ENCODE measurements at places on chromosomes 13 and 19.

DNA sequence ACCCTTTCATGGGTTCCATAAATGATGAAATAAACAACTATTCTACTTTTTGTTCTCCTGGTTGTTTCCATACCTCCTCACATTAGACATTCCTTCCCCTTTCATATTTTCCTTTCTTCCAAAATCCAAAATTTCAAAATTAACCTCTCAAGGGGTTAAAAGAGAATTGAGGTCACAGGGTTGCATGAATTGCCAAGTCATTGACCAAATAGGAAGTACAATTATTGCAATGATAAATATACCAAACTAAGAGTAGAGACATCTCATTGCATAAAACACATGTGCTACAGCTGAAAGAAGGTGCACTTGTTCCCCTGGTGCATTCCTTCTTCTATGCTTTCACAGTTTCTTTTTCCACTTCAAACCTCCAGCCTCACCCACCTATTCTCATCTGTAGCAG lies 136.1 kb downstream of the KCTD12 start:
- no peak for DNase-seq

DNA sequence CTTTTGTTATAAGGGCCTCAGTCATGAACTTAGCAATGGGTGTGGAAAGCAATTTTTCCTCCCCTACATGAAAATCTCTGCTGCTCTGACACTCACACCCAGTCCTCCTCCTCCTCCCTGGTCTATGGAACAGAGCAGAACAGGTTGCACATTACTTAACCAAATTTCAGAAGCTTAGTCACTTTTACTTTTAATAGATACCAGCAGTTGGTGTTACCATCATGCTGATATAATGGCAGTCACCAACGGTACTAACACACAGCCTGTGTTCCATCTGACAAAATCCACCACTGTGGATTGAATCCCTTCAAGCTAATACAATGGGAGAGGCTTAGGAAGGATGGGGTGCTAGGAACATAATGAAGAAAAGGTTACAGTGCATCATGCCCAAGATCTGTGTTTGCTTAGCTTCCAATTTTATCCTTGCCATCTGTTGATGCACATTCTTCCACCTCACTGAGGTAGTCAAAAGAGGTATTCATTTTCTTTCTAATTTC lies 9.8 kb downstream of the TPT1 start:
- DNase-seq, result no peak

DNA sequence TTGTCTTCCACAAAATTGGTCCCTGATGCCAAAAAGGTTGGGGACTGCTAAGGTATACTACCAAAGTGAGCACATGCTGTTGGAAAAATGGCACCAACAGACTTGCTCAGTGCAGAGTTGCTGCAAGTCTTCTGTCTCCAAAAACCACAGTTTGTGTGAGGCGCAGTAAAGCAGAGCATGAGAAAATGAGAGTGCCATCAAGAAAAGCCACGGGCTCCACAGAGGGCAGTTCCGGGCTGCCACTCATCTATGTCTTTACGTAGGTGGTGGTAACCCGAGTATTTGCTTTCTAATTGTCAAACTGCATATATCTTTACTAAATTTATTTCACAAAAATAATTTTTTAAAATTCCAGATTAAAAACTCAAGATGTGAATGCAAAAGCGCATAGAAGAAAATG lies 123.8 kb downstream of the RNF17 start:
- DNase-seq, result no peak

DNA sequence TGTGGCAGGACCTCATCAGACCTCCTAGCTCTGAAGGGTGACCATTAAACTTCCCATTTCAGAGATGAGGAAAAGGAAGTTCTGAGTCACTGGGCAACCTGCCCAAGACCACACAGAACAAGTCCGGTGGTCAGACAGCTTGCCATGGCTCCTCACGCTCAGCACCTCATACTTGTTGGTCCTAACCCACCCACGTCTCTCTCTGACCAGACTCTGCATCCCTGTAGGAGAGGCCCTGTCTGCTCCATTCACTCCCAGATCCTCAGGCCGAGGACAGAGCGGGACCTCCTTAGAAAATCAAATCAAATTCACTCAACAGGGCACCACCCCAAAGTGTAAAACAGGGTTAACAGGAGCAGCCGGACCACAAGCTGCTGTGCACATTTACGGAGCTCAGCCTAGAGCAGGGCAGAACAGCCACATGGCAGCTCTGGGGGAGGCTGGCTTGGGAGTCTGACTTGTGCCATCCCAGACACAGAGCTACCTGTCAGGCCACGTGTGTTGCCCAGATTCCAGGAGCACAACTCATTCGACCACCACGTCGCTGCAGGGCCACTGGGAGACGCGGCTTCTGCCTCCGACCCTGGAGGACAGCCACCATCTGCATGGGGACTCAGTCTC lies 1.7 kb downstream of the MIER2 start:
- peak; percentile 16 for DNase-seq

GRCh38 chr13:30918662-30919405 lies 12.8 kb downstream of the MEDAG start:
- DNase-seq, result no peak

GRCh38 chr13:70249332-70250064 lies 141.2 kb upstream of the KLHL1 start:
- DNase-seq, result no peak

- peak; percentile 44 for DNase-seq
Observed at GRCh38 chr19:29287061-29287460, 74.1 kb upstream of the UQCRFS1 start.

GRCh38 chr13:66265371-66265770 lies 964.8 kb downstream of the PCDH9 start:
- no peak for DNase-seq

DNA sequence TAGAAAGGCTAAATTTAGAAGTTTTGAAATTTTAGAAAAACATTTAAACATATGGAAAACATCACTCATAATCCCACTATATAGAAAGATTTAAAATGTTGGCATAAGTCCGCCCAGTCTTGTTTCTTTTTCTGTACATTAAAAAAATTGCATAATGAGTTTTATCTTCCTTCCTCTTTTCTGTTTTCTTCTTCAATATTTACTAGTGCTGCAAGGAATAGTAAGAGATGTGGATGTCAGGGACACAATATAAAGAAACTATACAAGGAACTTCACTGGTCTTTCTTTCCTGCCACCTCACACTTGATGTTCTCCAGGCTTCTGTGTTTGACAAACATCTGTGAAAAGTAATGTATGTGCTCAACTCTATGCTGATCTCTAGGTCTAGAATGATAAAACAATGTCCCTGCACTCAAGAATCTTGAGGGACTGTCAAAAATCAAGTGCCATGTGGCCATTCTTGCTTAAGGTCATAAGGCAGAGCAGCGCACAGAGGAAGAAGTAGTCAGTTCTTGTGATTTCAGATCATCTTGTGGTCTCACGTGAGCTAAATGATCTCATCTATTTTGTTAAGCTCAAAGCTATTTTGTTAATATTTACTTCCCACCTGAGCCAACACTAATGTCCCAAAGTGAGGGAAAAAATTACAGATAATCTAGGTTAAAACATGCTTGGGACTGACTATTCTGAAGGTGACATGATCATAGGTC lies 186.9 kb upstream of the OBI1 start:
- DNase-seq, result no peak

GRCh38 chr19:5692723-5693194 lies 2.7 kb downstream of the RPL36 start:
- DNase-seq, result no peak

GRCh38 chr13:99629641-99630040 lies 128.4 kb downstream of the TM9SF2 start:
- no peak for DNase-seq

- DNase-seq, result no peak
Observed at GRCh38 chr13:20399961-20400360, 125.7 kb downstream of the CRYL1 start.

- no peak for DNase-seq
Observed at GRCh38 chr19:35907377-35907745, 734 bp downstream of the TYROBP start.

- DNase-seq, result peak; percentile 94
Observed at GRCh38 chr19:372306-372890, 27.8 kb upstream of the MIER2 start.

DNA sequence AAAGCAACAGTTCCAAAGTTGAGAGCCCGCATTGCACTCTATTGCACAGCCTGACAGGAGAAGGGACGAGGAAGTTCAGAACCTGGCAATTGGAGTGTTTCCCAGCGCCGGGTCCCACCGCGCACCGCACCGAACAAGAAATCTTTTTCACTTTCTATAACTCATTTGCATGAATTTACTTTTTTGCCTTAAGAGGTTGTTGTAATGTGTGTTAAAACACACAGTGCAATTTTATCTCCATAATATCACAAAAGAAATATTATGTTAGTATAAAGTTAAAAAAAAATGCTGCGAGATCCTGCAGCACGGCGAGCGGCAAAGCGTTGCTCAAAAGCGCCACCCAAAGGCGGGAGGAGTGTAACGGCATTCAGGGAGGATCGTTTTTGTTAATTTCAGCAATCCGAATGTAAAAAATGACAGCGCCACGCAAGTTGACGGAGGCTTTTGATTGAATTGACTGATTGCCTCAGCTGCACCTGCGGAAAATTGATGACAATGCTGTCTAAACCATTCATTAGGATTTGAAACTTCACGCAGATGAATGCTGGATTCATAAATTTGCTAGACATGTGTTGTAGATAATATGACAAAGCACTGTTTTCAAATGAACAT lies 303.6 kb upstream of the ZNF507 start:
- DNase-seq, result peak; percentile 84

GRCh38 chr13:40549500-40550094 lies 116.8 kb downstream of the FOXO1 start:
- no peak for DNase-seq

- DNase-seq, result no peak
Observed at GRCh38 chr19:48997972-48998371, 4.3 kb downstream of the RUVBL2 start.

GRCh38 chr13:24931450-24932251 lies 164.3 kb upstream of the PABPC3 start:
- DNase-seq, result peak; percentile 29

GRCh38 chr13:45034342-45034741 lies 45.0 kb downstream of the GPALPP1 start:
- no peak for DNase-seq

DNA sequence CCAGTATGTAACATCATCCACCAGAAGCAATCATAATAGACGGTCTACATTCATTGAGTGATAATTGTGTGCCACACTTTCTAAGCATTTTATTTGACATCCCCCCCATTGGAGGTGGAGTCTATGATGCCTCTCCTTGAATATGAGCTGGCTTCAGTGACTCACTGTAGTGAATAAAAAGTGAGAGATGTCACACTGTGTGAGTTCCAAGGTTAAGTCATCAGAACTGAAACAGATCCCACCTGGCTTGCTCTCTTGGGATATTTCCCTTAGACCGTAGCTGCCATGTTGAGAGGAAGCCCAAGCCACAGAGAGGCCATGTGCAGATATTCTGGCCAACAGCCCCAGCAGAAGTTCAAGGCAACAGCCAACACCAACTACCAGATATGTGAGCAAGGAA lies 12.6 kb downstream of the RTBDN start:
- no peak for DNase-seq

- DNase-seq, result no peak
Observed at GRCh38 chr19:38267761-38268483, 3.5 kb downstream of the SPINT2 start.

DNA sequence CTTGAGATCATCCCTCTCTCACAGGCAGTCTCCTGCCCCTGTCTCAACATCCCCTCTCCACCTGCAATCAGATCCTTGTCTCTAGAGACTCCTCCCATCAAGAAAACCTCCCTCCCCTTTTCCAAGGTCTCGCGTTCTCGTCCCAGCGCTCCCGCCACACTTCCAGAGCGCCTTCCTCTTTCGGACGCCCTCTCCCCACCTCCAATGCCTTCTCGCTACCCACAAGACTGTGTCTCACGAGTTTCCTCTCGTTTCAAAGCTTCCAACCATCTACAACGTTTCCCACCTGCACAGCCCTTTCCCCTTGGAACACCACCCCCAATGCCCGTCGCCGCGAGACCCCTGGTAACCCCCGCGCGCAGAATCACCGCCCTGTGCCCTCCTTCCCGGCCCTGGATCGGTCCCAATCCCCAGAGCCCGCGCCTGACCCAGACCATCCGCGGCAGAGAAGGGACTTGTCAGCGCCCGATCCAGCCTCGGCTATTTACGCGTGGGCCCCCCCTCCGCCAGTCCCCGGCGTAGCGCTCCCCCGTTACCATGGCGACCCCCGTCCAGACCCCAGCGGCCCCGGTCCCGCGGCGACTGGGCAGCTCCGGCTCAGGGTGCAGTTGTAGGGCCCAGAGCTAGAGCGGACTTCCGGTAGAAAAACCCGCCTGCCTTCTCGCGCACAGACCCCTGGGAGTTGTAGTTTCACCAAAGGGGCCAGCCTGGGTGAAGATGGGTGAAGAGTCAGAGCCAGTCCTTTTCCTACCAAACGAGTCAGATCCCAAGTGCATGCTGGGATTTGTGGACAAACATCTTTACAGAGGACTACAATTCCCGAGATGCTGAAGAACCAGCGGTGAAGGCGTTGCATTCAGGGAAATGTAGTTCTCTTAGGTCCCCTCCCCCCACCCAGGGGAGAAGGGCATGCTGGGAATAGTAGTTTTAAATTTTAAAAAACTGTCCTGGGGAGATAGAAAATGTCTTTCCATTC lies at the start of gene AP2S1:
Gene AP2S1, minus strand, starts transcription at position 619 of the 976 bp plus-strand sequence. Its CDS starts 80 bp downstream, at position 539.
- peak; percentile 99 for DNase-seq

DNA sequence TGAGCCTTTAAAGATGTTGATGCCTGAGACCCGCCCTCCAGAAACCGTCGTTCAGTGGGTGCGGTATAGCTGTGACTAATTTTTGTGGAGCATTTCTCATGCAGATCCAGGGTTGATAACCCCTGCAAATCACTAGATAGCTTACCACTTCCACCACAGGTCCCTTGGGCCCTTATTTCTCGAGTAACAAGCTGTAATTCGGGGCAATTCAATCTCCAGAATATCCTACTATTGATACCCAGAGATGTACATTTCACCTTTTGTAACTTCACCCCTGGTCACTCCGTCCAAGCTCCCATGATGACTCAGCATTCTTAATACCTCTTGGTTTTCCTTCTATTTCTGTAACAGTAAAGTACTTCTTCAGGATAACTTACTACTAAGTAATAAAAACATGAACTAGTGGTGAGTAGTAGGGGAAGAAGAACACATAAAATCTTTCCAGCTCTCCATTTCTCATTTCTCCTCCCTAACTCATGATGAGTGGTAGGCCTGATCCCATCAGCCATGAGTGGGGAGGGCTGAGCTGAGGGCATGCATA lies 71.9 kb upstream of the UBL3 start:
- no peak for DNase-seq

DNA sequence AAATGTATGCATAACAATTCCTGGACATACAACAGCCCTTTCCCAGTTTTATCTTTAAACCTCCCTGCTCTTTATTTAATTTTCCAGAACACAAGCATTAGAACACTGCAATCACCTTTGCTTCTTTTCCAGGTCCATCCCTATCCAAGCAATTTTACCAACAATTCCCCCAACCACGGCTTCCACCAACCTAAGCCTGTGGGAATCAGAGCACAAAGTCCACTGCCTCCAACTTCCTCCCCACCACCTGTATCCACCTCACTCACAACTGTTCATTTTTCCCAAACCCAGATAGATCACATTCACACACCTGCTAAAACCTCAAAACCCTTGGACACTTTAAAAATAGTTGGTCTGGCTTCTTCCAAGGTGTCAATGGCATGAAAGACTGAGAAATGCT lies 39.5 kb downstream of the FOXO1 start:
- no peak for DNase-seq
